ENCODE measurements at places on chromosomes 12 and 14.

- peak; percentile 17 for DNase-seq
Observed at GRCh38 chr12:95593266-95593871, 42.1 kb upstream of the USP44 start.

DNA sequence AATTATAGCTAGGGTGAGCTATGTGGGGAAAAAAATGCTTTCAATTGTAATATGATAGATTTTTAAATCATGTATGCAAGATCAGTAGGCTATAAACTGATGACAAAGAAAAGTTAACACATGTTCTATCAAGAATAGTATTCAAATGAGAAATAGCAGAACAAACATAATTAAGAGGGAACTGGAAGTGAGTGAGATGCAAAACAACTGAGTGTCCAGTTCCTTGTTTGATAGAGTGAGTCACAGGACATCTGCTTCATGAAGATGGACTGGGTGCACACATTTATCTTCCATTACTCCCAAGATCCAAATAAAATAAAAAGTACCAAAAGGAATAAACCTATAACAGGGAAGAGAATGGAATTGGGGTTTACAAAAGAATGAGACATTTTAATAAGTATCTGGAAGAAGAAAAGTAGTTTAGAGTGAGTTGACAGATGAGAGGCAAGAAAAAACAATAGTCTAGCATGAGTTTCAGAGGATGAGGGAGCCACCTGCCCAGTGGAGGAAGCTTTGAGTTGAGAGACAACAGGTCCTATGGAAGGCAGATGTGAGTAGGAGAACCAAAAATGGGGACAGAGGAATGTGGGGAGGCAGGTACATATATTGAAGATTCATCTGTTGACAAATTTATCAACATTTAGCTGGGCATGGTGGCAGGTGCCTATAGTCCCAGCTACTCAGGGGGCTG lies 178.1 kb upstream of the ARHGAP5 start:
- no peak for DNase-seq

- no peak for DNase-seq
Observed at GRCh38 chr12:84607170-84607819, 305.3 kb downstream of the SLC6A15 start.

GRCh38 chr12:6948873-6949594 lies 2.1 kb upstream of the PTPN6 start:
- DNase-seq, result no peak

GRCh38 chr12:29733060-29733459 lies 50.7 kb downstream of the TMTC1 start:
- DNase-seq, result no peak

- no peak for DNase-seq
Observed at GRCh38 chr12:88424791-88425730, 155.2 kb downstream of the KITLG start.

- DNase-seq, result no peak
Observed at GRCh38 chr14:72617391-72618031, 276.4 kb downstream of the DPF3 start.

GRCh38 chr14:75435473-75435872 lies 7.7 kb downstream of the JDP2 start:
- DNase-seq, result no peak

DNA sequence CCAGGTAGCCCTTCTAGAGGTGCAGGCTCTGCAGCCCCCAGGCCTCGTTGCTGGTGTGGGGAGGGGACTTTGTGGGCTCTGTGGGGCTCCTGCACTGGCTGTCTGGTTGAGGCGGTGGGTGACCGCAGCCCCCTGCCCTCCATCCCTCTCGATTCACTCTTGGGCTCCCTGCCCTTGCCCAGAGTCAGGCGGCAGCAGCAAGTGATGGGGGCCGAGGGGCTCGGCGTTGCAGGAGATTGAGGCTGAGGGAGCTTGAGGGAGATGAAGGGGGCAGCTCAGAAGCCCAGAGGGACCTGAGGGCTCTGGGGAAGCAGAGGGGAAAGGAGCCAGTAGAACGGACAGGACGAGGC lies 9.5 kb upstream of the LRTM2 start:
- no peak for DNase-seq

GRCh38 chr12:10140001-10140400 lies 10.0 kb upstream of the CLEC7A start:
- peak; percentile 57 for DNase-seq

DNA sequence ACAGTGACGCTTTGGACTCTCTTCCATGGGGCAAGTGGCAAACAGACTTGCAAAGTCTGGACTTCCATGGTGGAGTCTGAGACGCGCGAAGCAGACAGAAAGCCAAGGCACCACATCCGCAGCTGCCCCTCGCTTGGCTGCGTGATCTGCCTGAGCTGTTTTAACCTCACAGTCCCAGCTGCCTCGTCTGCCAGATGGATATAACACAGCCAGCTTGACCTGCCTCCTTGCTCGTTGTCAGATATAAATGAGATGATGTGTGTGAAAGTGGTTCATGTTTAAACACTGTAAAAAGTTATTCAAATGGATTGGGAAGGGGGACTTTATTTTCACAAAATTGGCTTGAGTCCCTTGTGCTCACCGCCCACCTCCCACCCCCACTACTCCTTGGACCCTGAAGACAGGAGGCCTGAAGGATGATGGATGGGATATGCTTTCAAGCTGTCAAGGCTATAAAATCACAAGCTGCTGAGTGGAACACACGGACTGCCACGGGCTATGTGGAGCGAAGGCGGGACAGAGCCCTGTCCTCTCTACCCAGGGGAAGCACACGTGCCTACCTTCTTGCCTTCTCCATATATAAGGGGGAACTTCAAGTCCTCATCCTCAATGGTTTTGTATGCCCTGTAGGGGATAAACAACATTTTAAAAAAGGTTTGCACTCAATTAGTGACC lies 226.9 kb downstream of the MON2 start:
- no peak for DNase-seq

DNA sequence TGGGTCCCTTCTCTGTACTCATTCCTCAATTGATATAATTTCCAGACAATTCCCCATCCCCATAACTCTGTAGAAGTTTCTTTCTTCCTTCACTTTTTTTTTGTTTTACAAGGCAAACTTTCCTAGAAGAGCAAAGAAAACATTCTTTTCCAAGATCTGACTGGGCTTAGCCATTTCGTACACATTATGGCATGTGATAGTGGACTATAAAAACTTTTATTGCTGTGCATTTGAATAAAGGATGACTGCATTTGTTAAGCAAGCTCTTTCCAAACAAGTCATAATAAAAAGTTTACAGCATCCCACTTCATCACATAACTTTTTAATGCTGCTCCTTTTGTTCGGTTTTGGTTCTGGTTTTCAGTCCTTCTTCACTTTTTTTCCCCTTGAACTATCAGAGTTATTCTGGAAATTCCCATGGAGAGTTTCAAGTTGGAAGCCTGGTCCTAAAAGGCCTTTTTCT lies 231.0 kb upstream of the HMGA2 start:
- DNase-seq, result no peak

- DNase-seq, result peak; percentile 59
Observed at GRCh38 chr14:64549791-64550620, at the start of gene PPP1R36. PPP1R36 (plus strand) TSS chr14:64549961; CDS start chr14:64549998, 37 bp downstream.

DNA sequence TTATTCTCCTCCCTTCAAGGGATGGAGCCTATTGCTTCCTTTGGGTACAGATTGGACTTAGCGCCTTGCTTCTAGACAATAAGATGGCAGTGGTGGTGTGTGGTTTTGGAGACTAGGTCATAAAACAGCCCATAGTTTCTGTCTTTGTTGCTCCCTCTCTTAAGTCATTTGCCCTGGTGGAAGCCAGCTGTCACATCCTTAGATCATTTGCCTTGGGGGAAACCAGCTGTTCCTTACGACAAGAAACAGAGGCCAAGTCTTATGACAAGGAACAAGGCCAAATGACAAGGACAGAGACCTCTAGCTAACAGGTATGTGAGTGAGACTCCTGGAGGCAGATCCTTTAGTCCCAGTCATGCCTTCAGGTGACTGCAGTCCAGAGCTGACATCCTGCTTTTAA lies 9.2 kb upstream of the PALS1 start:
- no peak for DNase-seq

DNA sequence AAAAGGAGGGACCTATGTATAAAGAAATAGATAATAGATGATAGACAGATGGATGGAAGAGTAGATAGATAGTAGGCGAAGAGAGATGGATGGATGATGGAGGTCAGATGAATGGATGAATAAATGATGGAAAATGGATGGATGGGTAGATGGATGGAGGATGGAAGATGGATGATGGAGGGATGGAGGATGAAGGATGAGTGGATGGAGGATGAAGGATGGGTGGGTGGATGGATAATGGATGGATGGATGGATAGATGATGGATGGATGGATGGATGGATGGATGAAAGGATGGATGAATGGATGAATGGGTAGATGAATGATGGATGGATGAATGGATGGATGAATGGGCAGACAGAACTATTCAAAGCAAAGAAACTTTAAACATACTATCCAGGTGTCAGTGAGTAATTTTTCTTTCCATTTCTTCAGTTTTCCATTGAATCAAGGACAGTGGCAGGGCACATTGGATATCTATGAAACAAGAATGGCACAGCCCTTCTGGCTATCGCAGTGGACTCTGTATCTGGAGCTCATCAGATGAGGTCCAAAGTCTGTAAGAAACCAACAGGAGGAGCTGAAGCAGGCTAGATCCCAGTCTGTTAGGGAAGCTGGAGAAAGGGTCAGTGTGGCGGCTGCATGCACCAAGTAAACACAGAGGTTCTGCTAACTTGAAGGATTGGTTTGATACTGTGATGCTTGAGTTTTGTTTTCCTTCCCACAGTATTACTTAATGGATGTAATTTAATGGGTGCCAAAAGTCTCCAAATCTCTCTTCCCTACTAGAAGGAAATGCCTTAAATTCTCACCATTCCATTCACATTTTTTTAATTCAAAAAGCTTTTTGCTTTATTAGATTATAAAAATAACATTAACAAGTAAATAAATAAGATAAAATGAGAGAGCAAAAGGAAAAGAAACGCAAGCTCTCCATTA lies 18.1 kb upstream of the MED13L start:
- DNase-seq, result no peak

DNA sequence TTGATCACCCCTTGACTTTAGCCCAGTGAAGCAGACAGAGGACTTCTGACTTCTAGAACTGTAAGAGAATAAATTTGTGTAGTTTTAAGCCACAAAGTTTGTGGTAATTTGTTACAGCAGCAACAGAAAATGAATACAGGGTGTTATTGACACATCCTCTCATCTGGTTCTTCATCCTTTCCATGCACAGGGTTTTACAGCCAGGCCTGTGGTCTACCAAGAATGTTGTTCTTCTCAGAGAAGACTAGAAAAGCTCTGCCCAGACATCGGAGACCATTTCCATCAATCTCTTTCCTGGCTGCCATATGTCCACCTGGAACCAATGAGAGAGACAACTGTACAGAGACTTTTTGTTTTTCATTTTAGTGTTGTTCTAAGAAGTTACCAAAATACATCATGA lies 308.2 kb upstream of the AMIGO2 start:
- DNase-seq, result no peak

DNA sequence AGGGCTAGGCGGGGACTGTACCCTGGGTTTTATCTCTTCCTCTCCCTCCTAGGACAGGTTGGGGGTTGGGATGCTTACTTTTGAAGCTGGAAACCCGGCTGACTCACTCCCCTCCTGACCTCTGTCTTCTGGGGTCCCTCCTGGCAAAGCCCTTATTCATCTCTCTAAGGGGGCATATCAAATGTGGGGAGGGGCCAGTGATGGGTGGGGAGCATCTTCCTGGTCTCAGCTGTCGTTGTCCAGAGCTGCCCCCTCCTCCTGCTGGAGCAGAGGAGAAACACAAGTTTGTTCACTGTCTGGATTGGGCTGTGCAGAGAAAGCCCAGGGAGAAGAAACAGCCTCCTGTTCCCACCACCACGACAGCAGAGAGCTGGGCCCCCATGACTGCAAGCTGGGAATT lies 85.8 kb downstream of the TNFAIP2 start:
- no peak for DNase-seq

DNA sequence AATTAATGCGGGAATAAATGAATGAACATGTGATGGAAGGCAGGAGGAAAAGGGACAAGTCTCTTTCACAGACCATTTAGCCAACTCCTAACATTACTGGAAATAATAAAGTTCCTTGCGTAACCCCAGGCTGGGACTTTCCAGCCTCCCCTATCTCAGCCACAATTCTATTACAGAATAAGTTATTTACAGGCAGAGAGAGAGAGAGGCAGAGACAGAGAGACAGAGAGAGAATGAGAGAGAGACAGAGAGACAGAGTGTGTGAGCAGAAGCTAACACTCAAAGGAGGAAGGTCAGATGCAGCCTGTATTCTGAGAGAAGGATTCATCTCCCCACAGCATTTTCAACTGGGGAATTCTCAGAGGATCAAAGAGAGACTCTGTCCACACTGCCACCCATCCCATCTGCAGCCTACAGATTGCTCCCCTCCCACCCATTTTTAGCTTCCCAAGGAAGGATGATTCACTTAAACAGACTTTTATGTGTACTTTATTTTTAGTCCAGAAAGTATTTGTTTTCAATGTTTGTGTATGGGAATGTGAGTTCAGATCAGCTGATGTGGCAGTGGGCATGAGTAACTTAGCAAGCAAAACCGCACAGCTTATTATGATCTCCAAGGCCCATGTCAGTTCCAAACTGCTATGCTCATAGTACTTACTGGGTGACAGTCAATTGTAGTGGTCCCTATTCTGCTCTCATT lies 165.7 kb downstream of the CAND1 start:
- DNase-seq, result no peak

DNA sequence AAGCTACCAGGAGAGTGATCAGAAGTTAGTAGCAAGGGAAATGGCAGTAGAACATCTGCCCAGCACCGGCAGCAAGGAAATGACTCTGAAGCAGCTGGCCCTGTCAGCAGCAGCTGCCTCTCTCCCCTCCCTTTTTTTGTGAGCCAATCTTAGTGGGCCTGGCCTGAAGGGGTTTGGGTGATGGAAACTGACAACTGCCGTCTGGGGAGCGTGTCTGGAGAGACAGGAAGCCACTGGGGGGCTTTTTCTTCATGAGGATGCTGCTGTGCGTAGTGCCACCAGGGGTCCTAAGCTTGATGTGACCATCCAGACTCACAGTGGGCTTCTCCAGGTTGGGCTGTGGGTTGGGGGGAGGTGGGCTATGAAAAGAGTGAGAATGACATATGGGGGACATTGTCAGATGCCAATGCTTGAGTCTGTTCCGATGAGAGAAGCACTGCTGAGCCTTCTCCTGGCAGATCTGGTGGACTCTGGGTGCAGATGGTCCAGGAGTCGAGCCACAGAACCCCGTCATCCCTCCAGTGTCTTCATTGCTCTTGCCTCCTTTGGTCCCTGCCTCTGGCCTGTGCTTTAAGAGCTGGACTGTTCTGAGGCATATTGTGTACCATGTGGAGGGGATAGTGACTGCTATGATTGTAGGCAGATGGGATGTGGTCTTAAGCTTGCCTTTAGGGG lies 87.6 kb upstream of the HIF1A start:
- DNase-seq, result no peak

- DNase-seq, result no peak
Observed at GRCh38 chr14:50675597-50675996, 7.5 kb upstream of the SAV1 start.

GRCh38 chr12:105538880-105539279 lies 208.4 kb downstream of the C12orf75 start:
- DNase-seq, result no peak

- no peak for DNase-seq
Observed at GRCh38 chr14:46840944-46841720, 189.6 kb upstream of the RPL10L start.

- no peak for DNase-seq
Observed at GRCh38 chr14:92551044-92551841, 37.7 kb downstream of the RIN3 start.
